ENCODE measurements at places on chromosomes 7 and 10.

DNA sequence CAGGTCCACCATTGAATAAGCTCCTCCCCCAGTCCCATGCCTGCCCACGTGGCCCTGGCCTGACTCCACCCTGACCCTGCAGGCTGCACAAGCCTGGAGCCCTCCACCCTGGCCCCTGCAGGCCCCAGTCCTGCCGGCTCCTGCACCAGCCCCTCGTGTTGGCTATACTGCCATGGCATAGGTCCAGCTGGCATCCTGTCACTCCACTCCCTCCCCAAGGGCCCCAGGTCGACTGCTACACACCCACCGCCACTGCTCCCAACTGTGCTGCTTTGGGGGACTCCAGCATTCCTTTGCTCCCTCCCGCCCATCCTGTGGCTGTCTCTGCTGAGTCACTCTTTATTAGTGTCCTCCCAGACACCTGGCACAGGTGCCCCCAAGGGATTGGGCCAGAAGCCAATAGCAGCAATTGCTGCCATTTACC, 32.4 kb upstream of the HSPA12A start:
- no peak for DNase-seq

- DNase-seq, result peak; percentile 26
Measured at GRCh38 chr10:119355930-119356329, 148.6 kb downstream of the GRK5 start.

DNA sequence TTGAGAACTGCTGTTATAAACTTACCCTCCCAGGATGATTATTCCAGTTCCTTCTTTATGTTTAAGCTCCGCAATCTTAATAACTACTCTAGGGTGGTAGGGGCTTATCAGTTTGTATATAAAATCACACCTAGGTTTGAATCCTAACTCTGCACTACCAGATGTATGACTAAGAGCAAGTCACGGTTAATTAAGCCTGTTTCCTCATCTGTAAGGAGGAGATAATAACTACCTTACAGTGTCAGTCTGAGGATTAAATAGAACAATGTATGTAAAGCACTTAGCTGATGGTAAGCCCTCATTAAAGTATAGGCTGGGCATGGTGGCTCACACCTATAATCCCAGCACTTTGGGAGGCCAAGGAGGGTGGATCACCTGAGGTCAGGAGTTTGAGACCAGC, 9.2 kb downstream of the DNA2 start:
- DNase-seq, result peak; percentile 17

GRCh38 chr10:50866317-50866716, 19.1 kb downstream of the A1CF start:
- DNase-seq, result no peak

Data from ACHN (cell line).